ENCODE measurements at places on chromosomes 11 and 22.

DNA sequence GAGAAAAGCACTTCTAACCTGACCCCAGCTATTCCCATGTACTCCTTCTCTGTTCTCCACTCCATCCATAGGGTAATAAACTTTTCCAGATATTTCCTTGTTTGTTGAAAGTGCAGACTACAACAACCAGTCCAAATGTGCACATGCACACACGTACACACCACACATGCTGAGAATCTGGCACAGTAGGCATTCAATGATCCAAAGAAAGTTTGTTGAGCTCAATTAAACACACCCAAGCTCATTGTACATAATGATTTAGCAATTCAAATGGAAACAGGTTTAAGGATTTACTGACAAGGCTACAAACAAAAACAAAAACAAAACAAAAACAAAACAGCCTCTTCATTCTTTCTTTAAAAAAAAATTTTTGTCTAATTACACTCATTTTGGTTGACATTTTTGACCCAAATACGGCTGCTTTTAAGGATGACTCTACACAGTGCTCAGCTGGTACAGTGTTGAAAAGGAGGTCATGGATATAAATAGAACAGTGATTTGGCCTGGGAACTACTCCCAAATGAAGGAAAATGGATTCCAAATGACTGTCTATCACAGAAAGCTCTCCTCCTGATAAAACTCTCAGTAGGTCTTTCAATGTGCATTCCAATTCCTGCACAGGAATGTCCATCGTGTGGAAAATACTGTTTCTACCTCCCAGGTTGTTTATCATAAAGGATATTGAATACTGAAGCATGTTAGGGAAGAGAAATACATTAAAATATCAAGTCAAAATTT, 232.2 kb downstream of the GUCY1A2 start:
- no peak for DNase-seq

DNA sequence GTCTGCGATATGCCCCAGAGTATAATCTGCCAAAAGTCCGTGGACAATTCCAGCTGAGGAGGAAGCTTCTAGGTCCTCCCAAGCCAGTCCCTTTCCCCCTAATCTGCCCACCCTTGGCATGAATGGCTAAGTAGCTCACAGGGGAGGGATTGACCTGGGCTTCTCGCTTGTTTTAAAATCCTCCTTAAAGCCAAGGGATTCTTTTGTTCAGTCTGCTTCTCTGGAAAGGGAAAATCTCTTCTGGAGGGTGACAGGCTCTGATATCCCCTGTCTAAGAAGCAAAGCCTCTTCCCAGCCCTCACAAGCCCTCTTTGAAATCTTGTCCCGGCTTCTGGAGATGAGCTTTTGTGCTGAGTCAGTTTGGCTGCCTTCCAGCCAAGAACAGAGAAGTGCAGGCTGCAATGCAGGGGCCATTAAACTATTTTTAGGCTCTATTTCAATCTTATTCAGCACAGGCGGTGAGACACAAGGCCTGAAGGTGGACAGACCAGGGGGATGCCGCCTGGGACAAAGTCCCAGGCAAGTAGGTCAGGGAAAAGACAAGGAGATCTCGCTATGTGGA, 23.9 kb downstream of the NEFH start:
- no peak for DNase-seq

DNA sequence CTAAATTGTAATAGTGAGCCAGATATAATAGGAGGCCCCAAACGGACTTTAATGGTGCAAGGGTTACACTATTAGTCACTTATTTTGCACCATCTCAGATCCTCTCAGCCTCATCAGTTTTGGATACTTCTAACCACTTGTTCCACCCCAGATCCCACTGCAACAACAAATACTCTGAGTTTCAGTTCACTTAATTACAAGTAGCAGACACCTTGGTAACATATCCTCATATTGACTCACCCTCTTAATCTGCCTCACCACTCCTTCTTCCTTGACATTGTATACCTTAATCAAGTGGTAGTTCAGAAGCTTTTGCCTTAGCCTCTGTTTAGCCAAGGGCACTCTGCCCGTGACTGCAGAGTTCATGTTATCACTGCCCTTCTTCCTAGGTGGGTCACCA, 256.1 kb upstream of the UBASH3B start:
- no peak for DNase-seq

GRCh38 chr11:94746721-94747120, 21.4 kb upstream of the AMOTL1 start:
- no peak for DNase-seq

GRCh38 chr11:62857541-62857982, 18.2 kb upstream of the WDR74 start:
- DNase-seq: no peak
